Fibroblast of skin of left biceps (primary cell): ENCODE measurements at places on chromosomes 7 and 10.

GRCh38 chr10:65348637-65349036, 1577.2 kb upstream of the LRRTM3 start:
- no peak for DNase-seq

DNA sequence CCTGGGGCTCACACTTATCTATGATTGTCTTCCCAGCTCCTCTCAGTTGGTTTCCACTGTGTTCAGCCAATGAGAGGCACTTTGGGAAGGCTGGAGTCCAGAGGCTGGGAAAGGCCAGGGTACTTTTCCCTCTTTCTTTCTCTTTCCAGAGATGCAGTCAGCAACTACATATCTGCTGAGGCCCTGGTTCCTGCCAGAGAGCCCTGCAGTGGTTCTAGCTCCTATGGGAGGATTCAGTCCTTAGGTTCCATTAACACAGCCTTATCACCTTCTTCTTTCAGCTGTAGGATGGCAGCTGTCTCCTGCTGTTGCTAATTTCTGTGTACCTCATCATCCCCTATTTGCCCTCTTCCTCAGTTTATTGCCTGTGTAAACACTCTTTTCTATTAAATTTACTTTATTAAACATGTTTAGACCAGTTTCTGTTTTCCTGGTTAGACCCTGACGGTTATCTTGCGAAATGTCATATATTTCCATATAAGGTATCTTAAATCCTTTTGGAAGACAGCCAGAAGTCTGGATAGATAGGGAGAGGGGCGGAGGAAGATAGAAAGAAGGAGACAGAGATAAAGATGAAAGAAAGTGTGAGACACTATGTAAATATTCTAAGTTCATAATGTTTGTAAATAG, 100.3 kb downstream of the HGF start:
- DNase-seq, result no peak

DNA sequence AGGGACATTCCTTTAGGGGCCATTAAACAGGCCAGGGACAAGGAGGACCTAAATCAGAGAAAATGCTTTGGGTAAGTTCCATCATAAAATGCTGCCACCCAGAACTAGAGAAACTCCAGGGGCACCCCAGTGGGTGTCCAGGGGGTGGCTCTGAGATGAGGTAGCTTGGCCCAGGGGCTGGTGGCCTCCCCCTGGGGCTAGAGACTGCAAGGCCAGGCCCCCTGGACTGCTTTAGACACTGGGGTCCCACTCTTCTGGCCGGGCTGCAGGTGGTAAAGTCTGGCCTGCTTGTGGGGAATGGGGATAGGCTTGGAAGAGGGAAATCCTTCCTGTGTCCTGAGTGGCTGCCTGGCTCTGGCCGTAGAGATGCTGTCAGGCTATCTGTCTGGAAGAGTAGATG, 169.6 kb upstream of the PODXL start:
- DNase-seq, result no peak

DNA sequence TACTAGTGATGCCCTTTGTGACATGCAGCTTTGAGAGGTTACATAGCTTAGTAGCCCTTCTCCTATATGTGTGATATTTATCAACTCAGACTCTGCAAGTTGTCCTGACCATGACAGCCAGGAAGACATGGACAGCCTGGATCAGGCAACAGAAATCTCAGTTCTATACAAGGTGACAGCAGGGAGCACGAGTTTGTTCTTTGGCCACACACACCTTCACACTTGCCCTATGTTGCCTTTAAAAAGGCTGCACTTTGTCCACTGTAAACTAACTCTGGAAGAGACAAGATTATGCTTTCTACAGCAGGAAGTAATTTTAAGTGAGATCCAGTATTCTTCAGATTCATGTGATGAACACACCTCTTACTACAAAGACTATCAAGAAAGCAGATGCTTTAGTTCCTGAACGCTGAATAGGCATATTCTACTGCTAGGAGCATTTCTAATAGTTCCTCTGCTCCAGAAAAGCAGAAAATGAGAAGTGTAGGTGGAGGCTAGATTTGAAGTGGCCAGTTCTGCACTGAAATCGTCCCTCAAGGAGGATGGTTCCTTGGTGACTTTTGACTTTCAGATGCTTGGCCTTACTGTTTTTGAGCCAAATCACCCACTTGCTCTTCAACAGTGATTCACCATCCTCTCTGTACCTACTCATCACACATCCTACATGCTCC, 239.2 kb downstream of the COBL start:
- no peak for DNase-seq

- DNase-seq, result no peak
Observed at GRCh38 chr10:100014071-100014762, 4.5 kb upstream of the DNMBP start.

DNA sequence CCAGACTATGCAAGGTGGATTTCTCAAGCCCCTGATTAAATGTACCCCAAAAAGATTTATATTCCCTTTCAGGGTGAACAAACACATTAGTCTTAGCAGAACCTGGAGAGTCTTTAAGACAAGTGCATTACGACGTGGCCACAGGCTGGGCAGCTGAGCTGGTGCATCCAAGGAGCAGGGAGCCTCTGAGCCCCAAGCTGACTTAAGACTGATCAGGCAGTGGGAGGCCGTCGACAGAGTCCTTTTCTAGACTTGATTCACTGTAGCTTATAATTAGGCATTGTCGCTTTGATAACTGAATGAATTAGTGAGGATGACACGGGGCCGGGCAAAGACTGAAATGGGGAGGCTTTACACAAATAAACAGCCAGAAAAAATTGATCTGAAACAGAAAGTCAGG, 353.2 kb downstream of the GPAM start:
- DNase-seq, result no peak

- DNase-seq, result no peak
Observed at GRCh38 chr7:39421251-39421650, 145.0 kb upstream of the YAE1 start.

DNA sequence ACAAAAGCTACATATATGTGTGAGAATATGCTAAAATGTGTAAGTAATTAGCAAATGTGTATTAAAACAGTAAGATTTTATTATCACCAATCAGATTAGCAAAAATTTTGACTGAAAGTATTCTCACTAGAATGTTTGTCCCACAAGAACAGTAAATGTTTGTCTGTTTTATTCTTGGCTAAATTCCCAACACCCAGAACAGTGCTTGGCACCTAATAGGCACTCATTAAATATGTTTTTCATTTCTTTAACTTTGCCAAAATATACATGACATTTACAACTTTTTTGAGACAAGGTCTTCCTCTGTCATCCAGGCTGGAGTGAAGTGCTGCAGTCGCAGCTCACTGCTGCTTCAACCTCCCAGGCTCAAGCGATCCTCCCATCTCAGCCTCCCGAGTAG, 143.6 kb downstream of the EBF3 start:
- no peak for DNase-seq

DNA sequence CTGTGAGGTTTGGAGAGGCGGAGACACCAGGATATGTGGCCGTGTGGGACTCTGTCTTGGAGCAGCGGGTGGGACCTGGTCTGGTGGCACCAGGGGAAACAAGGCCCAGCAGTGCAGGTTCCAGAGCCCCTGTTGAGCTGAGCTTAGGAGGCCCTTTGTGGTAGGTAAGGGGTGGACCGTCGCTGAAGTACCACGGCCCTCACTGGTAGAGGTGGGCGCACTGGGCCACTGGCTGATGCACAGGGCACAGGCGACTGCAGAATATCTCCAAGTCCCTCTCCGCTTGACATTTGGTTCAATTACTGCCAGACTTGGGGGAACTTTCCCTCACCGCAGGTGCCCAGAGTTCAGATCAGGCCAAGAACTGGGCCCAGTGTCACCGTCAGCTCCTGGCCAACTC, 27.3 kb downstream of the DOCK1 start:
- no peak for DNase-seq

DNA sequence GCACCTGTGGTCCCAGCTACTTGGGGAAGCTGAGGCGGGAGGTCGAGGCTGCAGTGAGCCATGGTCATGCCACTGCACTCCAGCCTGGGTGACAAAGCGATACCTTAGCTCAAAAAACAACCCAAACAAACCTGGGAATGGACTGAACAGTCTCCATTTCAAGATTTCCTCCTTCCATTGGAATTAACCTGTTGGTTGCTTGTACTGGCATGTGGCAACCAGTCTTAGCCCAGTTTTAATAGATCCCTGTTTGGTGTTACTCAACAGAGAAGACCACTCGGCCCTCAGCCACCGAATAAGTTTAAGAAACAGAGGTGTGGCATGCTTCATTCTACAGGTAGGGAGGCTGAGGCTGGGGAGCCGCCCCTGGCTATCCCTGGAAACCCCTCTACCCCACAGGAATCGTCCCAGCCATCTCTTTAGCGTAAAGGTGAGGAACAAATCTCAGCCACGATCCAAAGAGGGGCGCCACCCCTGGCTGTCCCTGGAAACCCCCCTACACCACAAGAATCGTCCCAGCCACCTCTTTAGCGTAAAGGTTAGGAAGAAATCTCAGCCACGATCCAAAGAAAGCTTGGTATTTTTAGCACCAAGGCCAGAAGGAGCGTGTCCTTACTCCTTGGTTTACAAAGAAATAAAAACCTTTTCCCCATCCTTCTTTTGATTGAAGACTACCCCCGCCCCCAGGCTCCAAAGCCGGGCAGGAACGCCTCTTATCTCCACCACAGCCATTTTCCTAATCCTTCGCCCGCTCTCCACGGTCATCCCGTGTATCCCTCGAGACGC, 861 bp upstream of the TSPAN14 start:
- no peak for DNase-seq

DNA sequence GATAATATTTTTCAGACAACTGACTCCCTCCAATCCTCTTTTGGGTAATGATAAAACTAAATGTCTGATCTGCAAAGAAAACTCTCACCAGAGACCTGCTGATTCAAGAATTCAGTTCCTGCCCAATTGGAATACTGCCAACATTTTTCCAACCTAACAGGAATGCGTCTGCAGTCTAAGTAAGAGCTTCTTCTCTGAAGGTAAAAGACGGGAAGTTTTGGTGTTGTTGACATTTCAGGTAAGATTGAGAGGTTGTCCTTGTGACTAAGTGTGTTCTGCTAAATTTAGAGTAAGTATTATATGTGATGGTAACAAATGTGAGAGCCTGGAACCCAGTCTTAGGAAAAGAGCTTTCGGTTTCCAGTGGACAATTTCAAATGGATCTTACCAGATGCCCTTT, 17.6 kb downstream of the IFIT5 start:
- peak; percentile 42 for DNase-seq

DNA sequence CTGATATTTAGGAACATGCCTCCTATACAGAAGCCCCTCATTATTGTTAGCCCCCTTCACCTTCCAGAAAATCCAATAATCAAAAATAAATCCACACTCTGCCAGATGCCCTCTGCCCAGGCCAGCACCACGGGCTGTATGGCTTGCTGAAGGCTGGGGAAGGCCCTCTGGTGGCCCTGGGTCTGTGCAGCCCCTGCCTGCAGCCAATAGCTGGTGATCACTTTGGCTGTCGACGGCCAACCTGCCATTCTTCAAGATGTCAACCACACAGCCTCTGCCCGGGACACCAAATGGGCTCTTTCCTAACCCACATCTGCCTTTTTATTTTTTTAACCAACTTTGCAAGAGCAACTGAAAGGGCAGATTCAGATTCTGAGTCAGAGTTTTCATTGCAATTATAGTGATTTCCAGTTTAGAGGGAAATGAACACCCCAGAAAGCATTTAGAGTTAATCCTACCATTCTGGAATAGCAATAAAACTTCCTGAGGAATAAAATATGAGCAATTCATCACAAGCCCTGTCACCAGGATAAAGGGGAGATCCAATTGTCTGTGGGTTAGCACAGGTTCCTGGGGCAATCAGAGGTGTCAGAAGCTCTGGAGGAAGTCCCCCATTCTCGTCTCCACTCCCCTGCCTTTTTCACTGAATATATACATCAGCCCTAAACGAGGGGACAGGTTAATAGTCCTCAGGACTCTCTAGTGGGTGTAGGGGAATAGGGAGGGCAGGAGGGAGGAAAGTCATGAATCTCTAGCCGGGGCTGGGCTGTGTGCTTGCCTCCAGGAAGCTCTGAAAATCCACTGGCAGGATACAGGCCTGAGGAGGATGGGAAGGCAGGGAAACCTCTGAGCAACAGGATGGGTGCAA, 211.3 kb downstream of the GRID1 start:
- no peak for DNase-seq

GRCh38 chr7:157430721-157431120, 93.9 kb downstream of the DNAJB6 start:
- no peak for DNase-seq

DNA sequence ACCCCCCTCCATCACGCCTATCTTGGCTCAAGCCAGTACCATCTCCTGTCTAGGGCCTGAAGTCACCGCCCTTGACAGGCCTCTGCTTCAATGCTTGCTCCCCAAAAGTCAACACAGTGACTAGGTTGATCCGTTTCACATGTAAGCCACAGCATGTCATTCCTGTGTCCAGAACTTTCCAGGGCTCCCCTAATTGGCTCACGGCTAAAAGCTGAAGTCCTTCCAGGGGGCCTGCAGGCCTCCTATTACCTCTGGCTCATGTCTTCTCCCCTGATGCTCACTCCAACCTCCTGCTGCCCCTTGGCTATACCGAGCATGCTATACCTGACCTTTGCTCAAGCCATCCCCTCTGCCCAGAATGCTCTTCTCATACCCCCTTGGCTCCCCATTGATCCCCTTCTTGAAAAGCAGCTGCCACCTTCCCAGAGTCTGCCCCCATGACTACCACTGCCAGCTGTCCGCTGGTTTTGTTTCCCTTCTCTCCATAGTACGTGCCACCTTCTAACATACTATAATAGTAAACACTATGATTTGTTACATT, 39.1 kb downstream of the CPXM2 start:
- no peak for DNase-seq

DNA sequence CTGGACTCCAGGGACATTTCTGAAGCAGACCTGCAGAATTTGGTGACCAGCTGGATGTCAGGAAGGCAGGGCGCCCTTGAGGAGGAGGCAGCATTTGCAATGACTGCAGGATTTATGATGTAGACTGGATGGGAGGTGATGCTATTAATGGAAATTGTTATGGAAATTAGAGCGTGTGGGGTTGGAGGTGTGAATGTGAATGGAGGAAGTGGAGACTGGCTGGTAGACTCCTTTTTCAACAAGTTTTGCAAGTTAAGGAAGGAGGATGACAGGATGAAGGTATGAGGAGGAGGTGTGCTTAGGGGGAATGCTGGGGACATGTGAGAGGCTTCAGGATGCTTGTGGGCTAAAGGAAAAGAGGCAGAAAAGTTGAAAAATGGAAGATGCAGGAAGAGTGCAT, 137.0 kb downstream of the TMEM178B start:
- no peak for DNase-seq

- no peak for DNase-seq
Observed at GRCh38 chr7:70071766-70072165, 473.5 kb downstream of the AUTS2 start.

GRCh38 chr10:93099670-93100069, 26.0 kb downstream of the CYP26A1 start:
- DNase-seq, result no peak
